ENCODE measurements at places on chromosomes 11 and 22.
A peak's percentile ranks its signal among the peaks of the same experiment; 100 is the strongest.

GRCh38 chr11:131468565-131468964, 98.2 kb downstream of the NTM start:
- no peak for DNase-seq

- DNase-seq, result peak; percentile 68
Measured at GRCh38 chr22:41919357-41920224, 4.7 kb upstream of the SHISA8 start.

- DNase-seq, result no peak
Measured at GRCh38 chr22:36399472-36399778, 11.7 kb upstream of the MYH9 start.

DNA sequence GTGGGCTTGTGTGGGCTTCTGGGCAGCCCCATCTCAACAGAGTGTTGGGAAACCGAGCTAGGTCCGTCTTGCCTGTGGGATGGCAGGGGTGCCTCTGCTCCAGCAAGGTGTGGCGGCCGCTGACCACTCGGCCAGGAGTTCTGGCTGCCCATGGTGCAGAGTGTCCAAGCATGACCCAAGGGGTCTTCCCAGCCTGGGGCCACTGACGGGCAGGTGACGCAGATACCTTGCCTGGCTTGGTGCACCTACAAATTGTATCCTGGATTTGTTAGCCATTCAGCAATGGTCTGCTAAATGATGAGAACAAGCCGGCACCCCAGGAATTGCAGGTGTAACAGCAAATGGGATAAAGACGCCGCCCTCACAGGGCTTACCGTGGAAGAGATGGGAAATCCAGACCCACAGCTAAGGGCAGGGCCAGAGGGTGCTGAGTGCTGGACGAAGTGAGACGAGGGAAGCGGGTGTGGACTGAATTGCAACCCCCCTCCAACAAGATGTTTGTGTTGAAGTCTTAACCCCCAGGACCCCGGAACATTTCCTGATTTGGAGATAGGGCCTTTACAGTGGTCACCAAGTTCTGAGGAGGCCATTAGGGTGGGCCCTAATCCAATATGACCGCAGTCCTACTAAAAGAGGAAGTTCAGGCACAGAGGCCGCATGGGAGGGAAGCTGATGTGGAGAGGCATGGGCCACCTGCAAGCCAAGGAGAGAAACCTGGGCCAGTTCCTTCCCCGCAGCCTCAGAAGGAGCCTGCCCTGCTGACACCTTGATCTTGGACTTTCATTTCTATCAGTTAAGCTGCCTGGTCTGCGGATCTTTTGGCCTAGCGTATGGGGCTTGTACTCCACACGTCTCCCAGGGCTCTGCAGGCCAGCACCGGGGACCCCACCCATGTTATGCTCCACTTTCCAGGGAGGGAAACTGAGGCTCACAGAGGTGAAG, 45.2 kb upstream of the LINC01488 start:
- peak; percentile 26 for DNase-seq

DNA sequence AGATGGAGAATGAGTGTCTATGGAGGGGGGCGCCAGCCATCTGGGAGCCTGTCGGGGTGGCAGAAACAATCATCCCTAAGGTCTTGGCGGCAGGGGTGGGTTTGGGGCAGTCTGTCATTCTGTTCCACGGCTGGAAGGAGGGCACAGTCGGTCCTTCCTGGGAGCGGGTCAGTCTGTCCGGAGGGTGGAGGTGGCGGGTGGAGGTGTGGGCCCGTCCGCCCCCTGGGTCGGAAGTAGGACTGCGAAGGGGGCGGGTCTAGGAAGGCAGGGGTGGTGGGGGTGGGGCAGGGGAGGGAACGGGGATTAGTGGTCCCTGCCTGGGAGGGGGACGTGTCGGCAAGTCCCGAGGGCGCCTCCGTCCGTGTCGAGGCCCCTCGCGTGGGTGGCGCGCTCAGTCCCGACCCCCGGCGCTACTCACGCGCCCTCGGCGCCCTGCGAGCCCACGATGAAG, 461 bp downstream of the TBC1D10A start:
- DNase-seq, result peak; percentile 48

GRCh38 chr22:33658775-33659174, 261.5 kb downstream of the LARGE1 start:
- peak; percentile 71 for DNase-seq

DNA sequence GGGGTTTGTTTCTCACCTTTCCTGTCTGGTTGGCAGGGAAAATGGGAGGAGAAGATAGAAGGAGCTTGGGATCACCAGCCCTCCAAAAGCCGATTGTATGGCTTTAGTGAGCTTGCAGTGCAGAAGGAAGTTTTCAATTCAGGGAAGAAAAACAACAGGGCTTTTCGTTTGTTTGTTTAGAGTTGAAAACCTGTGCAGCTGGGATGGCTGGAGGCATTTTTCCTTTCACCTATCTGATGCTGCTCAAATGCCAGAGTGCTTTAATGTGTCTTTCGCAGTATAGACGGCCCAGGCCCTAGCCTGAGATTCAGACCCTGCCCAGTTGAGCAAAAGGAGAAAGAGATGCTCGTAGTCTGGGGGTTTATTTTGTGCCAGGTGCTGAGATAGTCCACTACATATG, 87.9 kb downstream of the INSC start:
- DNase-seq, result no peak

- no peak for DNase-seq
Measured at GRCh38 chr11:64765291-64765850, 5.6 kb upstream of the PYGM start.

DNA sequence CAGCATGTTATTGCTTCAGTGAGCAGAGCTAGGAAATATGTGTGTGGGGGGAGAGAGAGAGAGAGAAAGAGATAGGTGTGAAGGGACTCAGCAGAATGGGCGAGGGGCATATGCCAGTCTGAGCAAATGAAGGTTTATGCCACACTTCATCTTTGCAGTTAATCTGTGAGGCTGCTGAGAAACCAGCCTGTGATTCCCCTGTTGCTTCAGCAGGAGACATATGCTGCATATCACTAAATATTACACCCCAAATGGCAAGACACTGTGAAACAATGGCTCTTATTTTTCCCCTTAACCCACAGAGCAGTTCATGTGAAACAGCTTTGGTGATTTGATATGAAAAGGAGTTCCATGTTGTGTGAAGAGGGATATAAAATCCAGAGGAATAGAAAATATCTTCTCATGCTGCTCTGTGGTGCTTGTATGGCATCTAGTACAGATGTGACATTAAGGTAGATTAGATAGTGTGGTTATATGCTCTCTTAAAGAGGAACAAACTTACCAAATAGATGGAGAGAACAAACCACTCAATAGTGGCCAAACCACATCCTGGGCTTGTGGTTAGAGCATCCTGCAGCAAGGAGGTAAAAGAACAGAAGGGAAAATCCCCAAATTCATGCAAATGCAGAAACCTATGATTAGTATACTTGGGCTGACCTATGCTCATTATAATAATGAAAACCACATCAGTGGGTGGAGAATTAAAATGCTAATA, 864.2 kb downstream of the FAM181B start:
- DNase-seq, result no peak

GRCh38 chr11:28521075-28521474, 412.9 kb downstream of the METTL15 start:
- DNase-seq, result no peak

DNA sequence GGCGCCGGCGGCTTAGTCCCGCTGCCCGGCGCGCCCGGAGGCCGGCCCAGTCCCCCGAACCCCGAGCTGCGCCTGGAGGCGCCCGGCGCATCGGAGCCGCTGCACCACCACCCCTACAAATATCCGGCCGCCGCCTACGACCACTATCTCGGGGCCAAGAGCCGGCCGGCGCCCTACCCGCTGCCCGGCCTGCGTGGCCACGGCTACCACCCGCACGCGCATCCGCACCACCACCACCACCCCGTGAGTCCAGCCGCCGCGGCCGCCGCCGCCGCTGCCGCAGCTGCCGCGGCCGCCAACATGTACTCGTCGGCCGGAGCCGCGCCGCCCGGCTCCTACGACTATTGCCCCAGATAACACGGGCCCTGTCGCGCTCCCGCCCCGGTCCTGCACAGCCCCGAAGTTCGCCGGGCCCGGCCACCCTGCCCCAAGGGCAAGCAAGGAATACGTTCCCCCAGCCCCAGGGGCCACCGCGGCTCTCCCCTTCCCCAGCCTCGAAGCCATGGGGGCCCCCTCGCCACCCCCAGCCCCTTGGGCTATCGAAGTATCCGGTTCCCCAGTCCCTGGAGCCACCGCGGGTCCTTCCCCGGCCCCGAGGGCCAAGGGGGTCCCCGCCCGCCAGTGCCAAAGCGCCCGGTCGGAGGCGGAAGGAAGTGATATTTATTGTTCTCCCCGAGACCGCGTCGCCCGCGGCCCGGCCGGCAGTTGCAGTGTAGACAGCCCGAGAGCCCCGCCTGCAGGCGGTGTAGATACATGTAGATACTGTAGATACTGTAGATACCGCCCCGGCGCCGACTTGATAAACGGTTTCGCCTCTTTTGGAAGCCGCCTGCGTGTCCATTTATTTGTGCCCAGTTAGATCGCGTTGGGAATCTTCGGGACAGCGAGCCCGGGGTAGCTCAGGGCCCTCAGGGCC, 6.2 kb downstream of the TBX1 start:
- peak; percentile 81 for DNase-seq

GRCh38 chr22:23786261-23786710, 480 bp upstream of the SMARCB1 start:
- DNase-seq, result no peak

DNA sequence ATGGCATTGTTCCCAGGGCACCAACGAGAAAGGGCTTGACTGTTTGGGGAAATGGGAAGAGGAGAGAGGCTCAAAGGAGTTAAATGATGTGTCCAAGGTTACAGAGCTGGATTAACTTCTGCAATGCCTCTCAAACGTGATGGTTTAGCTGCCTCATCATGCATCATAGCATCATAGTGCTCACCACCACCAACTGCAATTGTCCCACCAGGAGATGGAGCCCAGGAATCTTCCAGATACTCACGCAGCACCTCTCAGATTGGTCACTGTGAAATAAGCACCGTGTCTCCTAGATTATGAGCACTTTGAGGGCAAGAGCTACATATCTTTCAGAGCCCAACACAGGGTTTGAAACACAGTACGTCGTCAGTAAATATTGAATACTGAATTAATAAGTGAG, 69.2 kb downstream of the PRSS23 start:
- no peak for DNase-seq

GRCh38 chr11:45210846-45211245, 64.4 kb downstream of the PRDM11 start:
- DNase-seq, result no peak

DNA sequence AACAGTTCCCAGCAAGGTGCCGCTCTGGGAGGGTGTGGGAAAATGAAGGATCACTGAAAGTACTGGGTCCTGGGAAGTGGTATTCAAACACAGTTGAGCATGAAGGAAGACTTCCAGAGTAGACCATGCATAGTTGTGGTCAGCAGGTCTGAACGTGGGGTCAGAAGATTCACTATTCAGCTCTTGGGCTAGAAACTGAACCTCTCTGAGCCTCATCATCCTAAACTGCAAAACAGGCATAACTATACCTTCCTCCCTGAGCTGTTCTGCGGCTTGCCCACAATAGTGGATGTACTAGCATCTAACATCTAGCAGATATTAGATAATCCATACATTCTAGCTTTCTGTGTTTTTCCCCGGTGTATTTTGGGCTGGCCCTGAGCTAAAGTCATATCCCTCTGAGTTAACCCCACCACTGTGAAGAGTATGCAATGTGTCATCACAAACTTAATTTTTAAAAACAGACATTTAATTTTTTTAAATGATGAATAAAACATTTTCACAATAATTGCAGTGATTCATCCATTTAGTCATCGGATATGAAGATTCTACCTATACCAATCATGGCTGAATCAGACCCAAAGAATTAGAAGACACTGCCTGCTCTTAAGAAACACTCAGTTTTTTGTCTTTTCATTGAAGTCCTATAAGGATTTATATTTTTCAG, 179.1 kb downstream of the BLID start:
- no peak for DNase-seq

GRCh38 chr22:26561756-26562417, 28.0 kb downstream of the TPST2 start:
- DNase-seq, result peak; percentile 79

- DNase-seq, result peak; percentile 25
Measured at GRCh38 chr11:8233691-8234424, 29.8 kb downstream of the LMO1 start.

DNA sequence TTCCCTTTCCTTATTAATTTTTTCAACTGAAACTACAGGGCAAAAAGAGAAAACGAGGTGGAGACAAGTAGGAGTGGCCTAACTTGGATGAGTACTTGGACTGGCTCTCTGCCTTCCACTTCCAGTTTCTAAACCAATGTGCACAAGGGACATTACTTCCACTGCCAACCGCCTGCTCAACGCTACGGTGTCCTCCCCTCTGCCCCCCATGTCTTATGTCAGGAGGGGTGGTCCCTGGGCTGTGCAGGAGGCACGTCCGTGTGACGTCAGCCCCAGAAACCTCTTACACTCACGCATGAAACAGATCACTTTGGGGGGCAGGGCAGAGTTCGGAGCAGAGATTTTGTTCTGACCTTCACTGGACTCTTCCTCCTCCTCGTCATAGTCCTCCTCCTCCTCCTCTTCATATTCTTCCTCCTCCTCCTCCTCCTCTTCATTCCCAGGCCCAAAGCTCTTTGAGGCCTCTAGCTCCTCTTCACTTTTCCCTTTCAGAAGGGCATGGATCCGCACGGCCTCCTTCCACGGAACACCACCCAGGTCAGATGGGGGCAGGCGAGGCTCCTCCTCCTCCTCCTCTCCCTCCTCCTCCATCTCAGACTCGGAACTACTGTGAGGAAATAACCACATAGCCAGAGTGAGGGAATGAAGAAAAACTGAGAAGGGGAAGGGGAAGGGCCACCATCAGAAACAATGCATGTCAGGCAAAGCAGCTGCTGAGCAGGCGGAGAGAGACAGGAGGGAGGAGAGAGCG, 57.4 kb upstream of the BID start:
- no peak for DNase-seq

DNA sequence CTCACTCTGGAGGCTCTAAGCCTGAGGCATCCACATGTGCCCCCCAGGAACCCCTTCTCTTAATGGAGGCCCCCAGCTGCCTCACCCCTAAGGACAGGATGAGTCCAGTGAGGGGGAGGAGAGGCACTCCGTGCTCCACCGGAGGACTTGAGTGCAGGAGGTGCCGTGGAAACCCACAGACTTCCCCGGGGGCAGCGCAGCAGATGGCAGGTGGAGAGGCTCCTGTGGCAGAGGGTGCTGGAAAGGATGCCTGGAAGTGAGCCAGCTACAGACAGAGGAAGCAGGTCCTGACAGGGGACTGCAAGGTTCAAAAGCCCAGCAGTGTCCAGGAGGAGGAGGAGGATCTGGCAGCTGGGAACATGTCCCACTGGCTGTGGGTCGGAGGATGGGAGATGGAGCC, 1384.0 kb downstream of the TBC1D22A start:
- DNase-seq, result no peak

DNA sequence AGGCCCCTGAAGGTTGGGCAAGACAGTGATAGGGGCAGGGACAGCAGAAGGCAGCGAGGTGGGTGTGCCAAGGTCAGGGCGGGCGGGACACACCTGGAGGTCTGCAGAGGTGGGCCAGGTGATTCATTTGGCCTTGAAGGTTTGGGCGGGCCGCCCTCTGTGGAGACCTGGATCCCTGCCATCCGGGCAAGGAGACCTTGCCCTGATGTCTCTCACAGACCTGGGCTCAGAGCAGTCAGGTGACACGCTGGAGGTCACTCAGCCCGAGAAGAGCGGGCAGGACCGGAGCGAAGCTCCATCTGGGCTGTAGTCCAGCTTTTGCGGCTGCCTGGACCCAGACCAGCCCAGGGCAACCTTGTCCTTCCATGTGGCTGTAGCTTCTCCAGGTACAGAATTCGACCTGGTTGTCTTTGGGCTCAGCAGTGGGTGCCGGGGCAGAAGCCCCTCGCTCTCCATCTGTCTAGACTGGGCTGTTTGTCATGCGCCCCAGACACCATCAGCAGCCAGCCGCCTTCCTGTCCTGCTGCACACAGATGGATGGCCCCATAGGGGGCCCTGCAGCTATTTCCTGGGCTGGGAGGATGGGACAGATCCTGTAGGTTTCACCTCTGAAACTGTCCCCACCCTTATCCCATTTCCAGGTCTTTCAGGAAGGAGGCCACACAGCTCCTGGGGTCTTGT, 3.1 kb downstream of the MRGPRG start:
- DNase-seq, result no peak
